ENCODE measurements at places on chromosomes 5 and 9. TPM values are rescaled to one million over a fixed set of nuclear protein-coding genes. Genes with fewer than 3 reads are reported as not detected.

Gene PDE8B
- 0.65 TPM for total RNA-seq

Gene KIF20A
- 14.6 TPM for total RNA-seq

Gene GBGT1
- 4.1 TPM for total RNA-seq

Gene ARSI
- total RNA-seq, result 0.32 TPM

Gene HTR4
- not detected for total RNA-seq

Gene ACTL7B
- not detected for total RNA-seq

Gene CDC20B
- total RNA-seq, result not detected

Gene GCNT4
- 3.4 TPM for total RNA-seq

Gene FBP2
- total RNA-seq, result not detected

Gene FAT2
- total RNA-seq, result not detected
